ENCODE measurements at places on chromosomes 6 and 20.

DNA sequence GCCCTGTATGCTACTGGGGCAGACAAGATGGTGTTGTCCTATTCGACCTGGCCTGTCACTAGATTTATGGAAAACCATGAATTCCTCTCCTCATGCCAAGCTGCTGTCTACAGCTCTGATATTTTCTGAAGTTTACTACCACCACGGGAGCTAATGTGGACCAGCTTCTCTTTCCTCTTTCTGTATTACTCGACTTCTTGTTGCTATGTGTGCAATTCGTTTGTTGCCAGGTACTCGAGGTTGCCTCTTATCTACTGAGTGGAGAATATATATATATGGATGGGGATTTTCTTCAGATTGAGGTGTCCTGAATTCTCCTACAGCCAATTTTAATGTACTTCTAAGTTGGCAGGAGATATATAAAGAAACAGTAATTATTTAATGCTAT is 34.7 kb downstream of the MAN1A1 start:
- no peak for DNase-seq

- no peak for DNase-seq
These were observed 356.3 kb downstream of the ZFAND3 start for GRCh38 chr6:38175786-38176185.

DNA sequence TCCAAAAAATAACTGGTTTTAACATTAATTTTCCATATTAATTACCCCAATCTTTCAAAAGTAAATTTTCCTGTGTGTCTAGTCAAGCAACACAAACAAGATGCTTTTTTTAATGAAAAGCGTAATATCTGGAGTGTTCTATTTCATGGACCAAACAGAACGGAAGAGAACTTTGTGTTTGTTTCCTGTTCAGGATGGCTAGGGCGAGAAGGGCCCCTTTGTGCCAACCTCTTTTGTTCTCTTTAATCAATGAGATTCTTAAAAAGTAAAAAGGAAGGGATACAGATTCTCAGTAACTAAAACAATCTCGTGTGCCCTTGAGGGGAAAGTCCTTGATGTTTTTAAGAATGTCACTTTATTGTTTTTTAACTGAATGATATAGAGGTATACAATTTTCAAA is 55.7 kb downstream of the GNAS start:
- no peak for DNase-seq

- no peak for DNase-seq
These were observed 28.5 kb downstream of the KDM1B start for GRCh38 chr6:18183766-18184165.

- no peak for DNase-seq
These were observed 55.5 kb downstream of the REV3L start for GRCh38 chr6:111427341-111428116.

DNA sequence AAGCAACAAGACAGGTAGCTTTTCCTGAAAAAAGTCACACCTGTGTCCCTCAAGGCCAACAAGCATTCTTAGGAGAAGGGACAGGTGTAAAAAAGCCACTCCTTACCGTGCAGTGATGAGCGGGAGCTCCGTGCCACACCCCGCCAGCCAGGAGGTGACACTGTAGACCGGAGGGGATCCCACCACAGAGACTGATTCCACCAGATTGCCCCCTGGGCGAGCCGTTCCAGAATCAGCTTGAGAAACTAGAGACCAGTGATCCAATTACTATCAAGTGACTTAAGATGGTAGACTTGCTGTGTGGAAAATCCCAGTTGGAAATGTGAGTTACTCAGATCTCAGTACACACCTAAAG is 37.4 kb downstream of the PKHD1 start:
- no peak for DNase-seq

GRCh38 chr6:42313941-42314570 is 96.4 kb upstream of the MRPS10 start:
- DNase-seq = no peak

DNA sequence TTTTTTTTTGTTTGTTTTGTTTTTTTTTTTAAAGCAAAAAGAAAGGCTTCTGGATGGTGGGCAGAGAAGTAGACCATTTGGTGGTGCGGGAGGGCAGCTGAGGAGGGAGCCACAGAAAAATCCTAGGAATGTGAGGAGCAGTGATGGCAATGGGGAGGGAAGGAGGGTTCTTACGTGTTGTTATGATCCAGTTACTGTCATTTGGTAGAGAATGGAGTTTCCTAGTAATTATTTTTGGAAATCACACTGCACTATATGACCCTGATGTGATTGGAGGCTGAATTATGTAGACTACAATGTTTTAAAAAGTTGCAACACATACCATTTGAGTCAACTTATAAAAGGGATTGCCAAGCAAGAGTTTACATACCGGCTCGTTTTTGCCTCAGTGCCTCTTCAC is 22.1 kb downstream of the ADGRF5 start:
- no peak for DNase-seq

DNA sequence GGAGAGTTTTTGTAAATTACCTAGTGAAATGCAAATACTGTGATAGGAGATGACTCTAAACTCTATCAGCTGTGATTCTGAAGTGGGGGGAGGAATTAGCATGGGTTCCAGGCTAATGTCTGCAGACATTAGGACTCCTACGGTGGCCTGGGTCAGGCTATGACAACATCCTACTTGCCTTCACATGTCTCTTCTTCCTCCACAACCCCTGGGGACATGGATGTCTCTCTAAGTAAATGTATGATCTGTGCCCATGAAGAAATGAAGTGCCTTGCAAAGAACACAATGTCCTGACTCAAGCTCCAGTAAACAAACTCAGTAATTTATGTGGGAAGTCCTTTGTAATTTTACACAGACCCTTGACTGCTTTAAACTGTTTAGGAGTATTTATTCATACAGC is 165.8 kb upstream of the EEF1E1 start:
- DNase-seq = no peak

DNA sequence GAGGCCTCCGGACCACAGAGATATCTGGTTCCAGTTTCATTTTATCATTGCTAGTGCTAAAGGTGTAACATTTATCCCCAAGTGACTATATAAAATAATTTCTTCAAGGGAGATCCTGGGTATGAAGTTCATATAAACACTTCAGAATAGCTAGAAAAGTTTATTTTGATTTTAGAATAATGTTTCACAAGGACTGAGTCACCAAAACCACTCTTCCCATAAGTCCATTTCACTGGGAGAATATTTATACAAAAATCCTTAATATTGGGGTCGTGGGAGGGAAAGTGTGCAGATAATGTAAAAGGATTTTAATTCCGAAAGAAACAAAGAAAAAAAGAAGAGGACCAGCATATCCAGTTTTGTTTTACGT is 128.1 kb downstream of the ISM1 start:
- DNase-seq = no peak
